Kidney (tissue), 22 donors: ENCODE measurements at places on chromosomes 5 and 9.
A peak's percentile ranks its signal among the peaks of the same experiment; 100 is the strongest.

DNA sequence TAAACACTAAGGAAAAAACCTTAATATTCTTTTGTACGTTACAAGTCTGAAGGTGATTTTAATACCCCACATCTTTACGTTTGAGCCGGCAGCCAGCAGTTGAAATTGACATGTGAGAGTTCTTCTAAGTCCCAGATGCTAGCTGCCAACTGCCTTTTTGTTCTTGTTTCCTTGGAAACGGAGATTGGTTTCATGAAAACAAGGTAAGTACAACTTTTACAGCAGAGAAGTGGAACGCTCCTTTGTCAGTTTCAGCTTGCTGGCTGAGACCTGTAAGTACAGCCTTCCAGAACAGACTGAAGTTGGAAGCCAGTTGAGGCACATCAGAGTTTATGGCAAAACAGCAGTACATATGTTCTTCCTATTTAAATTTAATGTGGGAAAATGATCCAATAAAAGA, 1018.4 kb upstream of the ARRDC3 start:
- DNase-seq = no peak
- no peak overlapping the region for H3K4me3 ChIP-seq
- no peaks in the 10 kb centered on the region for H3K27me3 ChIP-seq
- no peaks in the 10 kb centered on the region for H3K36me3 ChIP-seq
- no peaks in the 10 kb centered on the region for H3K4me1 ChIP-seq

DNA sequence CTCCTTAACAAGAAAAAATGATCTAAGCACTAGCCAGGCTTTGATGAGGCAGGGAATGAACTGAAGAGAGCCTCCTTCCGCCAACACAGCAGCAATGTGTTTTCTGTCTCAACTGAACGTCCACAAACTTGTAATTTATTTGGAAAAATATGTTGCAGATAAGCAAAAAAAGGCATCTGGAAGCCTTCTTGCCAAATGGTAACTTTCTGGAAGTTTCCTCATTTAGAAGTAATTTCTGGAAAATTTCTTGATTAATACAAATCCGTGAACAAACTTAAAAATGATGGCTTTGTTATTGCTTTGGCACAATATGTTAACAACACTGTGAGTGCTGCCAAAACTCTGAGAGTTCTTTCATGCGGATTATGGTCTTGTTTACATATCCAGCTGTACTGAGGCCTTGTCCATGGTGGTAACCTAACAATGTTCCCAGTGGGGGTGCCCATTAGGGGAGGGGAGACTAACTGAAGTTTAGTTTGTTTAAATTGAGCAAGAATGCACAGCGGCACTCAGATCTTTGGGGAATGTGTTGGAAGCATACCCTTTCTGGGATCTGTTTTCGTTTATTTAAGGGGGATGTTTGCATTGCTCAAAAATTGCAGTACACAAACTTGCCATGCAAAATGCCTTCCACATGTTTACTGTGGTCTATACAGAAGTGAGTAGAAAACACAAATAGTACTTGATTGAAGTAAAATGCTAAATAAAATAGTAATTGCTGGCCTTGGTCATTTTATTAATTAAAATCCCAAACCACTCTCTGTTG, 334.7 kb downstream of the NR2F1-AS1 start:
- H3K27me3 ChIP-seq = no peaks in the 10 kb centered on the region
- H3K4me1 ChIP-seq = no peaks in the 10 kb centered on the region
- peak; percentile 86 for DNase-seq
- H3K36me3 ChIP-seq = no peaks in the 10 kb centered on the region
- H3K27ac ChIP-seq = no peak overlapping the region

DNA sequence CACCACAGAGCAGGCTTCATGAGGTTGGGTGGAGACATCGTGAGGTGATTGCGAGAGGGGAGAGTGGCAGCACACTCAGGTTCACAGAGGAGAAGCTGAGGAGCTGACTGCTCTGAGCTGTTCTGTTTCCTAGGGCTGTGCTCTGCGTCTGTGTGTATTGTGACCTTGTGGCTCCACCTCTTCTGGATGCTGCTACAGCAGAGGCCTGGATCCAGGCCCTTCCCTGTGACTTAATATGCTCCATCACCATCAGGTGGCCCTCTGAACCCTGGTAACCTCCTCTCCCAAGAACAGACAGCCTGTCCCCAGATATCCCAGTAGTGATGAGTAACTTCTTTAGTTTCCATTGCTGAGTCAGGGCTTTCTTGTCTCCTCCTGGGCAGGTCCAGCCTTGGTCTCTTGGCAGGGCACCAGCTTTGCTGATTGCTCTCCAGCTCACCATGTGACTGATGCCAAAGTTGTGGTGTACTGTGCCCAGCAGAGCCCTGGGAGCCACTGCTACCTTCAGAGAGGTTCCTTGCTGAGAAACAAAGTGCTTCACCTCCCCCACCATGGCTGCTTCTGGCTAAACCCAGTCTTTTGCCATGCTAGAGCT, 212.8 kb upstream of the CHD1 start:
- no peak overlapping the region for H3K4me3 ChIP-seq
- no peak overlapping the region for H3K27ac ChIP-seq
- DNase-seq = no peak

- H3K4me1 ChIP-seq = no peaks in the 10 kb centered on the region
- no peaks in the 10 kb centered on the region for H3K27me3 ChIP-seq
- no peaks in the 10 kb centered on the region for H3K36me3 ChIP-seq
Observed at GRCh38 chr5:88502179-88503040, 233.8 kb upstream of the TMEM161B start.

GRCh38 chr5:108670591-108671289, 77.0 kb upstream of the FER start:
- H3K4me1 ChIP-seq = no peaks in the 10 kb centered on the region
- no peak overlapping the region for H3K27ac ChIP-seq
- no peak overlapping the region for H3K4me3 ChIP-seq
- H3K36me3 ChIP-seq = no peaks in the 10 kb centered on the region
- no peaks in the 10 kb centered on the region for H3K27me3 ChIP-seq

DNA sequence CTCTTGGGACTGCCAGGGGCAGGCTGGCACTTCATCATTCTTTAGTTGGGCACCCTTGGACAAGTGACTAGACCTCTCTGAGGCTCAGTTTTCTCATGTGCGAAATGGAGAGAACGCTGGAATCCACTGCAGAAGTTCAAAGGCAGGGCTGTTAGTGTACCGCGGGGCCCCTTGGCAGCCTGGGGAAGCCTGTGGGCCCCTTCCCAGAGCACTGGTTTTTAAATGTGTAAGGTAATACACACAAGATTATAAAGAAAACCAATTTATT, 209.5 kb upstream of the MVB12B start:
- H3K27ac ChIP-seq = no peak overlapping the region
- no peaks in the 10 kb centered on the region for H3K4me1 ChIP-seq
- no peak for DNase-seq
- no peaks in the 10 kb centered on the region for H3K27me3 ChIP-seq
- no peak overlapping the region for H3K4me3 ChIP-seq
- H3K36me3 ChIP-seq = no peaks in the 10 kb centered on the region

DNA sequence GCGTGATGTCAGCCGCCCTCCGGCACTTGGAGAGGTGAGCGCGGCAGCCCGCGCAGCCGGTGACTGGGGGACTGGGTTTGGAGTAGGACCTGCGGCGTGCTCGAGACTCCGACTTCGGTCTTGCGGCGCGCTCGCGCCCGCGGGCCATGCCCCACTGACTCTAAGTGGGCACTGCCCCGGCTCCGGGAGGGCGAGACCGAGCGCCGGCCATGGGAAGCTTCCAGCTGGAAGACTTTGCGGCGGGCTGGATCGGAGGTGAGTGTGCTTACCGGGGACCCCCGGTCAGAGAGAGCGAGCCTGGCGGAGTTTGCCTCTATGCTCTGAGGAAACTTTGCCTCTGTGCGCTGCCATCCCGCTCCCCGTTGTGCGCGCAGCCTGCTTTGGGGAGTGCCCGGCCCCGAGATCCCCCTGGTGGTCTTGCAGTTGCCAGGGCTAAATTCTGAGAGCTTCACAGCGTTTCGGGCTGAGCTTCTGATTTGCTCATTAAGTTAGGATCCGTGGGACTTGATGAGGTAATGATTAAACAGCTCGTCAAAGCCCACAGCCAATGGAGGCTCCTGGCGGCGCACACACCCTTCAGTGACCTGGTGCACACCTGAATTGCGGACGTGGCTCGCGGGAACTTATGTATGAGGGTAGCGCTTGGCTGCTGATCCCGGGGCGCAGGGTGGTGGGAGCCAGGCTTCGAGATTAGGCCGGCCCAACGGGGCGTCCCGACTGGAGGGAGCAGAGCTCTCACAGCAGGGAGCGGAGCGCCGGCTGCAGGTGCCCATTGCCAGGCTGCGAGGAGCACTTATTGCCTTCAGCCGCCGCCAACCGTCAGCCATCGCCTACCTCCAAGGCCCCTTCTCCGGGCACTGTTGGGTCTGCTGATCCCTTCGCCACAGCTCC, at the start of gene SLC25A48:
TSS of gene SLC25A48 (plus strand) at position 25 of the 891 bp plus-strand sequence. CDS start at position 210, 185 bp downstream.
- DNase-seq = peak; percentile 87
- H3K27me3 ChIP-seq = peaks cover 3% of the 10 kb centered on the region
- peak within 1 kb of the TSS; percentile 85 for H3K27ac ChIP-seq
- H3K36me3 ChIP-seq = no peaks in the 10 kb centered on the region
- peaks cover 7% of the 10 kb centered on the region for H3K4me1 ChIP-seq
- H3K4me3 ChIP-seq = peak within 1 kb of the TSS; percentile 73

- H3K4me1 ChIP-seq = peaks cover 3% of the 10 kb centered on the region
- no peaks in the 10 kb centered on the region for H3K36me3 ChIP-seq
- H3K4me3 ChIP-seq = peak overlapping the region; percentile 90
- DNase-seq = peak; percentile 96
- no peaks in the 10 kb centered on the region for H3K27me3 ChIP-seq
Observed at GRCh38 chr5:96934708-96935558, 947 bp upstream of the LNPEP start.

DNA sequence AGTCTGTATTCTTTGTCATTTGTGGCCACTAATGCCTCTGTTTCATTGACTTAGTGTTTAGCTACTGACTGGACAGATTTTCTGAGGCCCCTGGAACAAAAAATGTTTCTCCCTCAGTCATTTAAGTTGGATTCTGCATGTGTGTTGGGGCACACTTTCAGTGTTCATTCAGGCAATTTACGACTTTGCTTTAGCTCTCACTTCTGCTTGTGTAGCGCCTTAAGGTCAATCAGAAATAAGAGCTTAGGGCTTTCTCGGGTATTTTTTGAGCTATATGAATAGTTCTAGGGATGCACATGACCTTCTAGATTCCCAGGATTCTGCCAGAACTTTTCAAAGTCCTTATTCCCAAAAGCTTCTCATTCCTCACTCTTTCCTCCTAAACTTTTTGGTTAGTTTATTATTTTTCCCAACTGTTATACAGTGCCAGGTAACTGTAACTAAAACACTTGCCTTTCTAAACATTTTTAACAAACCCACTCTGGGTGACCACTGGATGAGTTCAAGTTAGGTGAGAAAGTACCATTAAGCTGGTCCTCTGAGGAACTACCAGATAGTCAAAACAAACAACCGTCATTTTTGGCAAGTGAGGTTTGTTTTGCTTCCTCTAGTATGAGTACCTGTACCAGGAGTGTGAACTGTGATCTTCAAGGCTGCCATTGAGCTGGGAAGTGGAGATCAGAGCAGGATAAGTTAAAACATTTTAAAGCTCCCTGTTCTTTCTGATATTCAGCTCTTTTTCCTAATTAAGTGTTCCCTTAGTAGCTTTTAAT, 571.3 kb upstream of the TLE4 start:
- H3K27ac ChIP-seq = no peak overlapping the region
- H3K36me3 ChIP-seq = no peaks in the 10 kb centered on the region
- no peak overlapping the region for H3K4me3 ChIP-seq
- DNase-seq = no peak
- H3K4me1 ChIP-seq = no peaks in the 10 kb centered on the region

GRCh38 chr5:61389609-61390008, 57.6 kb downstream of the ZSWIM6 start:
- no peaks in the 10 kb centered on the region for H3K36me3 ChIP-seq
- no peak overlapping the region for H3K27ac ChIP-seq
- H3K27me3 ChIP-seq = no peaks in the 10 kb centered on the region
- no peaks in the 10 kb centered on the region for H3K4me1 ChIP-seq

- H3K36me3 ChIP-seq = no peaks in the 10 kb centered on the region
- no peak overlapping the region for H3K4me3 ChIP-seq
- DNase-seq = no peak
- no peak overlapping the region for H3K27ac ChIP-seq
Observed at GRCh38 chr9:74412236-74412979, 84.7 kb upstream of the RORB start.

DNA sequence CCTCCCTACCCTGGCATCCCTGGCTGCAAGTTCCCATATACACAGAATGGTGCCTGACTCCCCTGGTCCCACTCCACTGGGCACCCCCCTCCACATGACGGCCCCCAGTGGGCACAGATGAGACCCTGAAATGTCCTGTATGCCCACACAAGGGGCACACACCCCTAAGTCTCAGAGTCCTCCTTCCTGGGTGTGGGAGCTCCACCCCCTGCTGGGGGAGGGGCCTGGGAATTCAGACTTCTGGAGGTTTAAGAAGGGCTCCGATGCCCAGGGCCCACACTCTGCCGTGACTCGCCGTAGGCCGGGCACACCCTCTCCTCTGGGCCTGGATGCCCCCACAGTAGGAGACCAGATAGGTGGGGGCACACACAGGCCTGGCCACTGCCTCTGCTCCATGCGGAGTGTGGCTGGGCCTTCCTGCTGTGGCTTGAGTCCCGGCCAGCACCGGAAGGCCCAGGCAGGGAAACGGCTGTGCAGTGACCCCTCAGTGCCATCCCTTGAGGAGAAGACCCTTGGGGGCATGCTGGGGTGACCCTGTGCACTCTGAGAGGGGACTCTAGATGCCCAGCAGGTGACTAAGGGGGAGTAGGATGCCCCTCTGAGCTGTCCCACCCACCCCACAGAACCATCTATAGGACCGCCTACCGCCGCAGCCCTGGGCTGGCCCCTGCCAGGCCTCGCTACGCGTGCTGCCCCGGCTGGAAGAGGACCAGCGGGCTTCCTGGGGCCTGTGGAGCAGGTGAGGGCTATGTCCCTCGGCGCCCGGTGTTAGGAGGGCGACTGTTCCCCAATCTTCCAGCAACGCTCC, 6.5 kb downstream of the EGFL7 start:
- no peak overlapping the region for H3K27ac ChIP-seq
- H3K4me3 ChIP-seq = no peak overlapping the region
- H3K27me3 ChIP-seq = no peaks in the 10 kb centered on the region

GRCh38 chr5:136484808-136485325, 119.5 kb upstream of the TRPC7 start:
- no peak overlapping the region for H3K27ac ChIP-seq
- no peak overlapping the region for H3K4me3 ChIP-seq
- peak; percentile 21 for DNase-seq
- H3K27me3 ChIP-seq = no peaks in the 10 kb centered on the region

GRCh38 chr9:95085861-95086563, 231.5 kb downstream of the FANCC start:
- no peak overlapping the region for H3K4me3 ChIP-seq
- H3K27ac ChIP-seq = no peak overlapping the region
- DNase-seq = no peak

- H3K36me3 ChIP-seq = no peaks in the 10 kb centered on the region
- DNase-seq = no peak
- H3K27ac ChIP-seq = no peak overlapping the region
- H3K4me3 ChIP-seq = no peak overlapping the region
- no peaks in the 10 kb centered on the region for H3K27me3 ChIP-seq
- H3K4me1 ChIP-seq = no peaks in the 10 kb centered on the region
Observed at GRCh38 chr5:35092703-35093102, 45.0 kb upstream of the AGXT2 start.

- no peak overlapping the region for H3K27ac ChIP-seq
- no peak for DNase-seq
- no peak overlapping the region for H3K4me3 ChIP-seq
- no peaks in the 10 kb centered on the region for H3K27me3 ChIP-seq
Observed at GRCh38 chr9:93369686-93370085, 81.8 kb upstream of the FAM120A start.

- no peaks in the 10 kb centered on the region for H3K36me3 ChIP-seq
- H3K4me3 ChIP-seq = no peak overlapping the region
- no peaks in the 10 kb centered on the region for H3K27me3 ChIP-seq
Observed at GRCh38 chr5:39755452-39755851, 330.7 kb upstream of the DAB2 start.
